Activated CD4-positive, alpha-beta T cell treated with anti-CD3 and anti-CD28 coated beads for 36 hours (primary cell): ENCODE measurements at places on chromosomes 5 and 9. TPM values are rescaled to one million over a fixed set of nuclear protein-coding genes. Genes with fewer than 3 reads are reported as not detected.

DNA sequence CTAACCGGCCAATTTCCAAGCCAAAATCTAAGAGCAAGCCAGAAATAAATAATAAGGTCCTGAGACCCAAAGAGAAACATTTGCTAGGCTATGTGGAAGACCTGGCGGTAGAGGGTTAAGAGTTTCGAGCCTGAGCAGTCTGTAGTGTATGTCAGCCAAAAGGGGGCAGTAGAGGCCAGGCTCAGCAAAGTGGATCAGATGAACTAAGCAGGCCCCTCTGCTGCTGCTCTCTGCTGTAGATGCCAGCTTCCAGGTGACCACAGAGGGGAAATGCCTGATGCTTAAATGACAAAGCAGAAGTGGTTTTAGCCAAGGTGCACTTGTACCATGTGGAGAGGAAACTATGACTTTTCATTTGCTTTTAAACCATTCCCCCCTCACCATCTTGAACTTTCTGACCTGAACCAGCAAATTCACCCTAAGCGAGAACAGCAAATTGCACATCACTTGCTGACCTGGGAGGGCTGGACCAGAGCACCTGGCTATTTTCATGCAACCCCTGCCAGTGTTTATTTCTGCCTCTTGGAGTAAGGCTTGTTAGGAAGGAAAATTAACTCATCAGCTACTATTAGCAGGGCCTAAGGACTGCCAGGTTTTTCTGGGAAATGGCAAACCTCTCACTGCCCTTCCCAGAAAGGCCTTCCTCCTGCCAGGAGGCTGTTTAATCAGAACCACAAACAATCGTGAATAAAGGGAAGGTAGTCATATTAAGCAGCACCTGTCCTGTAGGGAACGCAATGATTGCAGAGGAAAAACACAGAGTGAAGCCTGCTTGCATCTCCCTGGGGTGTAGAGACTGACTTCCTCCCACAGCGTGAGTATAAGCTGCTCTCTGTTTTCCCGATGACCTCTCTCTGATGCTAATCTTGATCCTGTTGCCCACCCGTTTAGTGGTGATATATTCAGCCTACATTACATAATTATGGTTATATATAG, 818.2 kb downstream of the TLR4 start:
- peak; percentile 50 for DNase-seq

NIM1K gene
- total RNA-seq, result 2.3 TPM

ZSWIM6 gene
- 4.5 TPM for total RNA-seq

IRX2 gene
- total RNA-seq, result not detected

GRCh38 chr5:173923218-173924095, 35.3 kb downstream of the CPEB4 start:
- DNase-seq, result no peak

GRCh38 chr9:113154471-113154870, 3.7 kb downstream of the SLC31A2 start:
- DNase-seq, result no peak

EIF4E1B gene
- not detected for total RNA-seq

CDKN2A gene
- total RNA-seq, result 0.86 TPM

DNA sequence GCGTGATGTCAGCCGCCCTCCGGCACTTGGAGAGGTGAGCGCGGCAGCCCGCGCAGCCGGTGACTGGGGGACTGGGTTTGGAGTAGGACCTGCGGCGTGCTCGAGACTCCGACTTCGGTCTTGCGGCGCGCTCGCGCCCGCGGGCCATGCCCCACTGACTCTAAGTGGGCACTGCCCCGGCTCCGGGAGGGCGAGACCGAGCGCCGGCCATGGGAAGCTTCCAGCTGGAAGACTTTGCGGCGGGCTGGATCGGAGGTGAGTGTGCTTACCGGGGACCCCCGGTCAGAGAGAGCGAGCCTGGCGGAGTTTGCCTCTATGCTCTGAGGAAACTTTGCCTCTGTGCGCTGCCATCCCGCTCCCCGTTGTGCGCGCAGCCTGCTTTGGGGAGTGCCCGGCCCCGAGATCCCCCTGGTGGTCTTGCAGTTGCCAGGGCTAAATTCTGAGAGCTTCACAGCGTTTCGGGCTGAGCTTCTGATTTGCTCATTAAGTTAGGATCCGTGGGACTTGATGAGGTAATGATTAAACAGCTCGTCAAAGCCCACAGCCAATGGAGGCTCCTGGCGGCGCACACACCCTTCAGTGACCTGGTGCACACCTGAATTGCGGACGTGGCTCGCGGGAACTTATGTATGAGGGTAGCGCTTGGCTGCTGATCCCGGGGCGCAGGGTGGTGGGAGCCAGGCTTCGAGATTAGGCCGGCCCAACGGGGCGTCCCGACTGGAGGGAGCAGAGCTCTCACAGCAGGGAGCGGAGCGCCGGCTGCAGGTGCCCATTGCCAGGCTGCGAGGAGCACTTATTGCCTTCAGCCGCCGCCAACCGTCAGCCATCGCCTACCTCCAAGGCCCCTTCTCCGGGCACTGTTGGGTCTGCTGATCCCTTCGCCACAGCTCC, at the start of gene SLC25A48:
Gene SLC25A48, plus strand, starts transcription at position 25 of the 891 bp plus-strand sequence. Its CDS starts 185 bp downstream, at position 210.
- peak; percentile 68 for DNase-seq

DNA sequence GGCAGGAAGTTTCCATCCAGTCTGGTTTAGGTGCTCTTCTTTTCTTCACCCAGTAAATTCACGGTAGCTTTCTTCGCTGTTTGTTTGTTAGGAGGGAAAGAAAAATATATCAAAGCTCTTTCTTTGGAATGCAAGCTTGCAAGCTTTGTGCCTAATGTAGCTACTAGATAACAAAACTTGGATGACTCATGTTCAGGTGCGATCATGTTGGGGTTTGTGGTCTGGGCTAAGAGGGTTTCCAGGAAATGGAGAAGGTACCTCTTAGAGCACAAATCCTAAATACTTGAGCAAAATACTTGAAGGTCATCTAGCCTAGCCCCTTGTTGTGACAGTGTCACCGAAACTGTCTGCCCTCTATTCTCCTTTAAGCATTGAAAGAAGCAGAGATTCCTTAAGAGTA, 17.7 kb downstream of the SRP19 start:
- peak; percentile 76 for DNase-seq

LCN12 gene
- 1.1 TPM for total RNA-seq

GRCh38 chr5:112958093-112959088, 18.2 kb upstream of the DCP2 start:
- DNase-seq, result peak; percentile 60

GRCh38 chr5:181241393-181241975, 2.2 kb downstream of the RACK1 start:
- peak; percentile 85 for DNase-seq

PCDHGB5 gene
- 0.09 TPM for total RNA-seq

DNA sequence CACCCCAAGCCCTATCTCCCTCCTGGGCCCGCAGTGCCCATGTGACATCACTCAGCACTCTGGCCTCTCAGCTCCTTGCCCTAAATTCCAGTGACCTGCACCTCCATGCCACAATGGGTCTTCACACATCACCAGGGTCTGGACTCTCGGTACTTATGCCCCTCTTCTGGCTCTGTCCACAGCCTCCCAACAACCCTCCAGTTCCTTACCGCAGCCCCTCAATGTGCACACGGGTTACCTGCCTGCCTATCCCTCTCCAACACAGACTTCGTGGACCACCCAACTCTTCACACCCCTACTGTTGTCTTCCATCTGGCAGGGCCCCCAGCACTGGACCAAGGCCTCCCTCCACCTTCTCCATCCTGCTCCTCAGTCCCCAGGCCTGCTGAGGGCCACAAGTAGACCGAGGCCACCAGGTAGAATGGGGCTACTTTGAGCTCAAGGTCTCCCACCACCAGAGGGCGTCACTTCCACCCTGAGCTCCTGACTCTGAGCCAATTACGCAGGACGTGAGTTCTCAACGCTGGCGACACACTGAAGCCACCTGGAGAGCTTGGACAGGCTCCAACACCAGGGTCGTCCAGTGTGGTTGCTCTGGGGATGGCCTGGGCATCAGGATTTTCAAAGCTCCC, 172.1 kb downstream of the GABBR2 start:
- peak; percentile 63 for DNase-seq

GRCh38 chr5:21613971-21614488, 1239.1 kb downstream of the CDH12 start:
- DNase-seq, result no peak

GRCh38 chr9:134837529-134837928, 43.1 kb upstream of the FCN2 start:
- DNase-seq, result no peak

GRCh38 chr5:77864997-77865396, 88.9 kb upstream of the TBCA start:
- DNase-seq, result no peak

- no peak for DNase-seq
Measured at GRCh38 chr9:90847971-90848370, 46.4 kb downstream of the SYK start.

DNA sequence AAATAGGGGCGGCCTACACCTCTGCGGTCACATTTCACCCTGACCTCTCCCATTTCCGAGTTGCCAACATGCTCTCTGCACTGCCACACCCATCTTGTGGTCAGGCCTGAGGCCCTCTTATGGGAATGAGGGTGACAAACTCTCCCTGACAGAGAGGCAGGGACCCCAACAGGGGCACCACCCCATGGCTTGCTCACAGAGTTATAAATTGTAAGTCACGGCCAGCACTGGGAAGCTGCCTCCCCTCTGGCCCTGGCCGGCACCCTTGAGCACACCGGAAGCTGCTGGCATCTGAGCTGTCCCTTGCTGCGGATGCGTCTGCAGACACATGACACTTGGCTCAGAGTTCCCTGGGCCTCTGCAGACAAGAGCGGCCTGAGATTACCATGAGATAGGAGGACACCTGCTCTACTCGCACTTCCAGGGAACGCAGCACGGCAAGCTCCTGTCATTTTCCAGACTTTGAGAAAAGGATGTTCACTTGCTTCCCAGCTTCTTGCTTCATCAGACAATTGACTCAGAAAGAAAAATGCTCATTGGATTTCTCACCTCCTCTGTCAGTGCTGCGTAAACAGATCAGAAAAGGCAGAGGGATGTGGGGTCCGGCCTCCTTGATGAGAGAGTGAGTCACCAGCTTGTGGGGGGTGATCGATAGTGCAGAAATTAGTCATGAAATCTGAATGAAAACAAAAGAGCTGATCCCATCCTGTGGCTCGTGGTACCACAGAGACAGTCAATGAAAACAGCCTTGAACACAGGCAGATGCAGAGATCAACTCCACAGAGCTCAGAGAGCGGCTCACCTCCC, 269.8 kb downstream of the SYK start:
- peak; percentile 88 for DNase-seq

DNA sequence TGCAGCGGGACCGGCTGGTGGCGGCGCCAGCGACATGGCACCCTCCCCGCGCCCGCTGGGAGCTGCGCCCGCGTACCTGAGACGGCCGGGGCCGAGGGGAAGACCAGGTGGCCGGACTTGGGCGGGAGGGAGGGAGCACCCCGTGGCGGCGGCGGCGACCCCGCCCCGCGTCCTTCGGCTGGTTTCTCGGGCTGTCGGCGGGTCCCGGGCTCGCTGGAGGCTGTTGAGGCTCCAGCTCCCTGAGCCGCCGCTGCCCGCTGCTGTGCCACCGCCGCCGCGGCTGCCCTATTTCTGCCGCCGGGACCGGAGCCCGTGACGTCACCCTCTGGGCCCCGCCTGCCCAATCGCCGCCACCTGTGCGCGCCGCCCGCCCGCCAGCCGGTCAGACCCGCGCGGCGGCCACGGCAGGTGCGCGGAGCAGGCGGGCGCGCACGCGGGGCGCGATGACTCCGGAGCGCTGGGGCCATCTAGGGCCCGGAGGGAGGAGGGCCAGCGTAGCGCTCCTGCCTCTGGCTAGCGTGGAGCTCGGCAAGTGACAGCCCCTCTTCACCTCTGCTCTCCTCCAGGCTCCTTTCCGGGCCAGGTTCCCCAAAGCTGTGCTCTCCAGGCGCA, at the start of gene FSTL4:
Gene FSTL4, minus strand, starts transcription at position 293 of the 612 bp plus-strand sequence.
- DNase-seq, result peak; percentile 59

GRCh38 chr5:14445576-14446290, 135.9 kb upstream of the OTULINL start:
- no peak for DNase-seq

DNA sequence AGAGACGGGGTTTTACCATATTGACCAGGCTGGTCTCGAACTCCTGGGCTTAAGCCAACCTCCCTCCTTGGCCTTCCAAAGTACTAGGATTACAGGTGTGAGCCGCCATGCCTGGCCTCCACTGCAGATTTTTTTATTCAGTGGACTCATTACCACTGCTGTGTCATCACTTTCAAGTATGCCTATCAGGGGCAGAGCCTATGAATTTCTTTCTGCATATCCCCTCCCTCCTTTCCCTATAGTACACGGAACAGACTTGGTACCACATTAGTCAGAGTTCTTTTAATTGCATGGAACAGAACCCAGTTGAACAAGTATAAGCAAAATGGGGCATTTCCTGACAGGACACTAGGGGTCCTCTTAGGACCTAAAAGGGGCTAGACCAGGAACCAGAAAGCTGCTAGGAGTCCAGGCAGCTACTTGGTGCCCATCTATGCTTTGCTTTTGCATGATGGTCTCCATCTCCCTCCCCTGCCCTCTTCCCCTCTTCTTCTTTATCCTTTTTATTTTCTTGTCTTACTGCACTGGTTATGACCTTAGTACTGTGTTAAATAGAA, 5.8 kb downstream of the BSPRY start:
- no peak for DNase-seq

DNA sequence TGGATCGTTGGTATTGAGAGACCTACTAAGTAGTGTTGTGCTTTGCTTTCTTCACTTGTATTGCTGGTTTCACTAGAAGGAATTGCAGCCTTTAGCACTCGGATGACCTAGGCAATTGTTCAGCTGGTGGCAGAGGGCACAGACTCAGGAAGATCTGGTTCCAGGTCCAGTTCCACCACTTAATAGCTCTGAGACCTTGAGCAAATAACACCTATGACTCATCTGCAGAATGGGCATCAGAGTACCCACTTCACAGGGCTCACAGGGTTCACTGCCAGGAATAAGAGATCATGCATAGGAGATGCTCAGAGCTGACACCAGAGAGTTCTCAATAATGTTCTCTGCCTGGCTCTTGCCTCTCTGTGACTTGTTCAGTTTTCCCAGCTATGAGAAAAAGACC, 133.6 kb downstream of the SIL1 start:
- DNase-seq, result no peak
